Choroid plexus epithelial cell (primary cell): ENCODE measurements at places on chromosomes 12 and 14.
A peak's percentile ranks its signal among the peaks of the same experiment; 100 is the strongest.

DNA sequence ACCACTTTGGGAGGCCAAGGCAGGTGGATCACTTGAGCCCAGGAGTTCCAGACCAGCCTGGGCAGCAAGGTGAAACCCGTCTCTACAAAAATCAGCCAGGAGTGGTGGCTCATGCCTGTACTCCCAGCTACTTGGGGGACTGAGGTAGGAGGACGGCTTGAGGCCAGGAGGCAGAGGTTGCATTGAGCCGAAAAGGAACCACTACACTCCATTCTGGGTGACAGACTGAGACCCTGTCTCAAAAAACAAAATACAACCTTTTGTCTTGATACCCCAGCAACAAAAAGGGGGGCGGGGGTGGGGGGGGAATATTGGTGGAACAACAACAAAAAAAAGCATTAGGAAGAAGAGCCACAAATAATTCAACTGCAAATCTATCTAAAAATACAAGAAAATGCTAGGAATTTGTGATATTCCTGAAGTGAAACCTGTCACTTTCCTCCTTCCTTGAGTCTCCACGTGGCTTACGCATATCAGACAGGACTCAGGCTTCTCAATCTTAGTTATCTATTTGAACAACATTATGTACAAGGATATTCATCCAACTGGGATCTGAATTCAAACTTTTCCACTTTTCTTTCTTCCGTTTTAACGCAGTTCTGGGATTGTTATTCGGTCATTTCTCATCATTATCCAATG lies 1.3 kb downstream of the R3HDM2 start:
- peak; percentile 29 for DNase-seq

DNA sequence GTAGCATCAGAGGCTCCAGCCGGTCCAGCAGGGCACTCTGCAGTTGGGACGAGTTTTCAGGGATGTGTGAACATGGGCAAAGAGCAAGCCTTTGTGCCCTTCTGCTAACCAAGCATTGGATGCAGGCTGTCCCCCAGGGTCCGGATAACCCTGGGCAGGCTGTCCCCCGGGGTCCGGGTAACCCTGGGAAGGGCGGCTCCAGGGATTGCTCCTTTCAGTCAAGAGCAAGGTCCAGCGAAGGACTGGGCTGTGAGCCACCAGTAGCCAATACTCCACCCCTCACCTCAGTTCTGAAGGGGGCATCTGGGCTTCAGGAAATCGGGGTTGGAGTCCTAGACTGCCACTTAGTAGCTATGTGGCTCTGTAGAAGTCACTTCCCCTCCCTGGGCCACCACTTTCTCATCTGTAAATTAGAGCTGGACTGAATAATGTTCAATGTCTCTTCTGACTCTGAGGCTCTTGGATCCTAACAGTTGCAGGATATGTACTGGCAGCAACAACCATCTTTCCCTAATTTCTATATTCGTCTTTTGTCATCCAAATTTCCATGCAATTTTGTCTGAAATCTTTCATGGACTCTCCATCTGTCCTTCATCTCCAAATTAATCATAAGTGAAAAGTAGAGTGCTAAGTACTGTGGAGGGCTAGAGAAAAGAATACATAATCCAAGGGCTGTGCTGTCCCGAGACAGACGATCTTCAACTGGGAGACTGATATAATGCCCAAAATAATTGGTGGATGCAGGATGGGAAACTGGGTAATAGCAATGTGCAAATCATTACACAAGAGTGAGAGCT lies 137.4 kb upstream of the NTF3 start:
- no peak for DNase-seq

DNA sequence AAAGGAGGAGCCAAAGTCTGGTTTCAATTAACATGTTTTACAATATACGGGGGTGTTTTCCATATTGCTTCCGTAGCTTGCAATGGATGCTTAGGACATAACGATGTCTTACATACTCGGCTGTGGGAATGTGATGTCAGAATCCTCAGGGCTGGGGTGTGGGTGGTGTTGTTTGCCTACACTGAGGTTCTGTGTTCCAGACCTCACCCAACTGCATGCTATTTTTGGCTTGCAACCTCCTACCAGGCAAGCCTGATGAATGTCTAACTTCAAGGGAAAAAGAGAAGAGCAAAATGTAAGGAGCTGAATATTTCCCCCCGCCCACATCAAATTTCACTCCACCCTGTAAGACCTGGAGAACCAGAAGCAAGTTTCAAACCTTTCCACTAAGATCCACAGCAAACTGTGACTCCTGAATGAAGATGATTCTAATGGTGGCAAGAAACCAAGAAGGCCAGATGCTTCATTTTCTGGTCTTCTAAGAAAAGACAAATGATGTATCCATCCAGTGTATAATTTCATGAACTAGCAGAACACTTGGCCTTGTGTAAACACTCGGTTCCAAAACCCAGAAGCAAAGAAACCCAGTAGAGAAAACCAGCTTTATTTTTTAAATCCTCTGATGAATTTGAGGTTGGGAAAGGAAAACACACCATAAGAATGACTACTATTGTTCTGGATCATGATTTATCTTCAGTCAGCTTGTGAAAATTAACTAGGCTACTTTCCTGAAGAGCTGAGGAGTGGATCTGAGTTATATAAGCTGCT lies 227.9 kb downstream of the DACT1 start:
- no peak for DNase-seq

- DNase-seq, result peak; percentile 26
These were observed 280.5 kb downstream of the DPF3 start for GRCh38 chr14:72613231-72613974.

DNA sequence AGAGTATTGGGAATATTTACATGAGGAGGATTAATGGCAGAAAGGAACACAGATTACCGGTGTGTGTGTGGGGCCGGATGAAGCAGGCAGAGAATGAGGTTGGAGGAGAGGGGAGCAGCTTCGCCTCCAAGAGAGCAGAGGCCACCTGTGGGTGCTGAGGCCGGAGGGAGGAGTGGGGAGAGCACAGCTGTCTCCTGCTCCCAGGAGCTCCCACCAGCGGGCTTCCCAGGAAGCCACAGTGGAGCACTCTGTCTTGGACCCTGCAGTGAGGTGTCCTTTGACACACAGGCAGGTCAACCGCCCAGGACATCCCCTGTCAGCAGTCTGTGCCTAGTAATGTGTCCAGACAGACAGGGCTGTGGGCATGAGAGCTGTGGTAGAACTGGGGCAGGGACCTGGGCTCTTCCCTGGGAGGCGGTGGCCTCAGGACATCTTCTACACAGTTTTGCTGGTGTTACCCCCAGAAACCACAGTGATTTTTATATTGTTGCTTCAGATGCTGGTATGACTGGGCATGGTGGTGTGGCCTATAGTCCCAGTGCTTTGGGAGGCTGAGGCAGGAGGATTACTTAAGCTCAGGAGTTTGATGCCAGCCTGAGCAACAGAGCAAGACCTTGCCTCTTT lies 18.5 kb upstream of the AMN start:
- no peak for DNase-seq

- peak; percentile 69 for DNase-seq
These were observed 27.9 kb upstream of the ATP2A2 start for GRCh38 chr12:110253176-110253575.

GRCh38 chr14:79584679-79585078 lies 626.6 kb downstream of the DIO2 start:
- peak; percentile 96 for DNase-seq

DNA sequence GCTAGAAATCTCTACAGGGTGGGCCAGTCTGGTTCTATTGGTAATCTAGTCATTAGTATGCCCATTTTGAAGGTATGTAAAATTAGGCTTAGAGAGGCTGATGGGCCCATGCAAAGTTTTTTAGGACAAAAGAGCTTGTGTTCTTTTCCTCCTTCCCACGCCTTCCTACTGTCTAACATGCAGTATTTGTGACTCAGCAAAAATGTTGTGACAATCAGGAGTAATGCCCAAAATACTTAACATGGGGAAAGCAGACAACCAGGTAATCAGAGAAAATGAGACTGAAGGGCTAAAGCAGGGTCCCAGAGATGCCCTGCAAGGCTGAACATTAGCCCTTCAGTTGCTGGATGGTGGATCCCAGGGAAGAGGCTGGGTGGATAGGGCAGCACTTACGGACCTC lies 437.9 kb downstream of the BCL11B start:
- no peak for DNase-seq

- DNase-seq, result no peak
These were observed 130.2 kb downstream of the PELI2 start for GRCh38 chr14:56248442-56248841.

- DNase-seq, result no peak
These were observed 38.7 kb upstream of the BCL7A start for GRCh38 chr12:121982950-121983349.

DNA sequence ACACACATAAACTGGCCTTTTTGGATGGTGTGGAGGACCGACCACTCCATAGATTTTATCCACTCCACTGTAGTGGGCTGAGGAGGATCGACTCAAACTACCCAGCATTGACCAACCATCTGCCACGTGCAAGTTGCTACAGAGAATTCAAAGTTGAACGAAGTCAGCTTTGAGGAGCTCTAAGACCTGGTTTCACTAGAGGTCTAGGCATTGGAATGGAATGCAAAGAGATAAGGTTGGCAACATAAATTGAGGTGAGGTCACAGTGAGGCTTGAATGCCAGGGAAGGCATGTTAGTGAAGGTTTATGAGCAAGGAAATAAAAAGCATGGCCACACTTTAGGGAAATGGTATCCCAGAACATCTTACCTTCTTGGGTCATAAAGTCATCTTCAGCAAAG lies 14.5 kb downstream of the VWF start:
- DNase-seq, result no peak
